Activated CD8-positive, alpha-beta memory T cell treated with anti-CD3 and anti-CD28 coated beads for 1 hour (primary cell): ENCODE measurements at places on chromosomes 5 and 9.

DNA sequence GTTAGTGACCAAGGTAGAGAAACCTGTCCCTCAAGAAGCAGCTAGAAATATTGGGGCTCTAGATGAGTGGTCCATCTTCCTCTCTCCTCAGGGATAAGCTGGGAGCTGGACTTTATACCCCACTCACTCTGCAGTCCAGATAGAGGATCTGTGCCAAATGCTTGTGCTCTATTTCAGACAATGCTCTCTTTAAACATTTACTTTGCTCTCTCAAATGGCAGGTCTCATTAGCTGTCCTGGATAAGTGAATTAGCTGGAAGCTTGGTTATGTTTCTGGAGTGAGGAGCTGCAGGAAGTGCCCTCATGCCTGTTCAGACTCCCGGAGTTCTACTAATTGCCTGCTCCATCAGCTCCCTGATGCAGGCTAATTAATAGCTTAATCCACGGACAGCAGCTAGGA lies 151.1 kb upstream of the CCDC152 start:
- no peak for DNase-seq

GRCh38 chr5:122314036-122314435 lies 2.0 kb downstream of the SNCAIP start:
- no peak for DNase-seq

DNA sequence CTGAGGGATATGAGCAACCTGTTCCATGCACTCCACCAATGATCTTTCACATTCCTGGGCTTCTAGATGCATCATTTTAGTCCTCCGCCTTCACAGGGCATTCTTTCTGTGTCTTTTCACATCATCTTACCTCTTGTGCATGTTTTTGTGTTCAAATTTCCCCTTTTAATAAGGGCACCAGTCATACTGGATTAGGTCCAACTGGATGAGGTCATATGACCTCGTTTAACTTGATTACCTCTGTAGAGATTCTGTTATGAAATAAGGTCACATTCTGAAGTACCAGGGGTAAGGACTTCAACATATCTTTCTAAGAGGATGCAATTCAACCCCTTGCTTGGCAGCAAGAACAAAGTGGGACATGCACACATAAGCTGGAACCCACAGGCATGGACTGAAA lies 335.3 kb upstream of the TLE4 start:
- no peak for DNase-seq

DNA sequence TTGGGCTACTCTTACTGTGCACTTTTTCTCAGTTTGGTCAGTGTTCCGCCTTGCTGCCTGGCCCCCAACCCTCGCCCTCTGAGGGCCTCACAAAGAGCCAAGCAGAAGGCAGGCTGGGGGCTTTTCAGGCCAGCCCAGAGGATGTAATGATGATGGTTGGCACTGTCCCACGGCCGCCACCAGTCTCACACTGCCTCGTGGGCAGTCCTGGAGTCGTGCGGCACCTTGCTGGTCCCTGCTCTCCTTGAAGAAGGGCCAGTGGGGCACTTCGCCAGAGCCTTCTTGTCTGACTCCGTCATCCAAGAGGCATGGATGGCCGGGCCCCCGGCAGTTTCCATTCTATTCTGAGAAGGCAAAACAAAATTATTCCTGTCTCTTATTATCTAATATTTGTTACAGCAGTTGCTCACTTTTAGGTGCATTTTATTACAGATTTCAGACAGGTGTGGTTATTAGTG lies 21.0 kb downstream of the TENT4A start:
- no peak for DNase-seq

DNA sequence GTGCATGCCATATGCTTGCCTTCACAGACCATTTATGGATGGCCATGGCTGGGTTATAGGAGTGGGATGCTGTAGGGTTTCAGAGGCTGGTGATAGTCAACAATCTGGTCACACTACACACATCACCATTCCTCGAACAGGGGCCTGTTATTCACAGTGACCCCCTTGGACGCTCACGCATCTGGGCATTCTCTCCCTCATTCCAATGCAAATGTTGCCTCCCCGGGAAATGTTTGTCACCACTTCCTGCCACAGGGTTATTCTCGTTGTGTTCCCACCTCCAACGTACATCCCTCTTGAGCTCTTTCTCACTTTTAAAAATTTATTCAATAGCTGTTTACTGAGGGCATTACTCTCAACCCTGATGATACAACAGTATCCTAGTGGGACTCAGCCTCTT lies 135.4 kb downstream of the SCAMP1 start:
- no peak for DNase-seq
